GM10248 (cell line): ENCODE measurements at places on chromosomes 4 and X.

GRCh38 chr4:1668488-1668840 is 15.6 kb downstream of the FAM53A start:
- no peak for DNase-seq

DNA sequence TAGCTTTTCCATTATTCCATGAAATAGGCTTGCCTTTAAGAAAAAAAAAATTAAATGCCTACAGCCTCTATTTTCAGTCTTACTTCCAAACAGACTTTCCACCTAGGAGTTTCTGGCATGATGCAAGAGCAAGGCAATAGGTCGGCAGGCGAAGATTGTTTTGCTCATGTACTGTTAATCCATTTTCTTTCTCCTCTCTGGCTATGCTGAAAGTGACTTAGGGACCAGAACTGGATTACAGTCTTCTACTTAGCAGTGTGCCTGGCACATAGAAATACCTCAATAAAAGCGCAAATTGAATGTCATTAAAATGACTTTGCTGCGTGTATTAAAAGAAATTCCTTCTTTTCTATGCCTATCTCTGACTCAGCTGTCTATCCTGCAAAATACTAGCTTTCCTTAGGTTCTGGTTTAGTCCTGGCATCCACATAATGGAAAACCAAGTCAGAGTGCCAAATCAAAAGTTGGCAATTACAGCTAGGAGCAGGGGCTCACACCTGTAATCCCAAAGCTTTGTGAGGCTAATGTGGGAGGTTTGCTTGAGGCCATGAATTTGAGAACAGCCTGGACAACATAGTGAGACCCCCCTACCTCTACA is 51.9 kb downstream of the CC2D2A start:
- DNase-seq, result no peak

- DNase-seq, result no peak
Observed at GRCh38 chr4:14646831-14647230, 355.4 kb upstream of the CPEB2 start.

- no peak for DNase-seq
Observed at GRCh38 chr4:101958547-101958946, 168.0 kb downstream of the BANK1 start.

- no peak for DNase-seq
Observed at GRCh38 chrX:41542135-41542534, 95.0 kb downstream of the NYX start.

GRCh38 chr4:184653650-184654049 is 4.1 kb downstream of the PRIMPOL start:
- no peak for DNase-seq

- DNase-seq, result no peak
Observed at GRCh38 chr4:15805583-15806517, 27.7 kb downstream of the CD38 start.

DNA sequence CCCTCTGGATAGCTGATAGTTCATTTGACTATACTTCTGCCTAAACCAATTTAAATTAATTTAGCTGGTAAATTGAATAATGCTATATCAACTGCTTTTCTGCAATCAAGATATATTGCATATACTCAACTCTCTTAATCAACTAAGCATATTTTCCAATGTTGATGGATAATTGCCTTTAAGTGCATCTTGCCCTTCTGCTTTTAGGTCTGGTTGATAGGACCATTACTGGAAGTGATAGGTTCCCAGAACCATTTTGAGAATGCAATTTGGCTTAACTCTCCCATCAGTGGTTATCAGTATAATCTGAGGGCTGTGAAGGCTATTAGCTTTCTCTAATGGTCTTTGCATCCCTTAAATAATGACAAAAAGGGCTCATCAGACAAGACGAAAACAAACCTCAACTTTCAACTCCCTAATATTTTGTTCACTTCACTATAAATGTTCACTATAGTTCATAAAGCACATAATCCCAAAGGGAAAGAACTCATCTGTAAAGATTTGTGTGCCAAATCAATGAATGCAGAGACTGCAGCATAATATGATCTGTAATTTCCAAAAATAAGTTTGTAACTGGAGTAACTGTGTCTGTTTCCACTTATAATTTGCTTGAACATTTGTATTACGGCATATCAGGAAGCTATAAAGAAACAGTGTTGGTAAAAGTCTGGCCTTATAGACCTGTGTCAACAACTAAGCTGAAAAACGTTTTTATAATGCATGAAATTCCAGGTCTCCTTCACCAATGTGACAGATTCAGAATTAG is 273.6 kb downstream of the FBXO8 start:
- no peak for DNase-seq

DNA sequence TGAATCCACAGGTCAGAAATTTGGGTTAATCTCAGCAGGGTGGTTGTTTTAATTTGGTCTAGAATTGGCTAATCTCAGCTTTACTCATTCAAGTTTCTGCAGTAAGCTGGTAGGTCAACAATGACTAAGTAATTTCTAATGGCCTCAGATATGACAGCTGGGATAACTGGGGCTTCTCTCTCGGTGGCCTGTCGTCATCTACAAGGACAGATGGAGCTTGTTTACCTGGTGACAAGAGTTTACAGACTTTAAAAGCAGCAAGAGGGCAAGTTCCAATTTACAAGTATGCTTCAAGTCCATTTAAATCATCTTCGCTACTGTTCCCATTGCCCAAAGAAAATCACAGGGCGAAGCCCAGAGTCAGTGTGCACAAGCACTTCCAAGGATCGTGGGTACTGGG is 453.9 kb downstream of the PDHA2 start:
- no peak for DNase-seq

DNA sequence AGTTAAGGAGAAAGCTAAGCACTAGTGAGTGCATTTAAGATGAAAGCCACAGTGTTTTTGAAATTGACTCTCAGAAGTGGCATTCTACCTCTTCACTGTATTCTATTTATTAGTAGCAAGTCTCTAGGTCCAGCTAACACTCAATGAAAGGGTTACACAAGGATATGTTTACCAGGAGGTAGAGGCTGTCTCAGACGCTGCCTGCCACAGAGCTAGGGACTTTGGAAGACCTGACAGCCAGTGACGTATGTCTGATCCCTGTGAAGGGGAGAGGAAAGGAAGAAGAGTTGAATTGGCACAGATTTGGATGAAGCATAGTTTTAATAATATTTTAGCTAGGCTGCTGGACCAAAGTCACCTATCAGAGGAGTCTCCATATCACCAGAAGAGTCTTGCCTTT is 36.5 kb upstream of the KLHL2 start:
- DNase-seq, result no peak

- peak; percentile 77 for DNase-seq
Observed at GRCh38 chrX:54439960-54440871, at the start of gene TSR2. TSS of gene TSR2 (plus strand) at chrX:54440404. CDS start at chrX:54440422, 18 bp downstream.

GRCh38 chrX:48683411-48683982 is at the start of gene WAS:
TSS of gene WAS (plus strand) at chrX:48683799. CDS start at chrX:48683854, 55 bp downstream.
- DNase-seq, result peak; percentile 73

DNA sequence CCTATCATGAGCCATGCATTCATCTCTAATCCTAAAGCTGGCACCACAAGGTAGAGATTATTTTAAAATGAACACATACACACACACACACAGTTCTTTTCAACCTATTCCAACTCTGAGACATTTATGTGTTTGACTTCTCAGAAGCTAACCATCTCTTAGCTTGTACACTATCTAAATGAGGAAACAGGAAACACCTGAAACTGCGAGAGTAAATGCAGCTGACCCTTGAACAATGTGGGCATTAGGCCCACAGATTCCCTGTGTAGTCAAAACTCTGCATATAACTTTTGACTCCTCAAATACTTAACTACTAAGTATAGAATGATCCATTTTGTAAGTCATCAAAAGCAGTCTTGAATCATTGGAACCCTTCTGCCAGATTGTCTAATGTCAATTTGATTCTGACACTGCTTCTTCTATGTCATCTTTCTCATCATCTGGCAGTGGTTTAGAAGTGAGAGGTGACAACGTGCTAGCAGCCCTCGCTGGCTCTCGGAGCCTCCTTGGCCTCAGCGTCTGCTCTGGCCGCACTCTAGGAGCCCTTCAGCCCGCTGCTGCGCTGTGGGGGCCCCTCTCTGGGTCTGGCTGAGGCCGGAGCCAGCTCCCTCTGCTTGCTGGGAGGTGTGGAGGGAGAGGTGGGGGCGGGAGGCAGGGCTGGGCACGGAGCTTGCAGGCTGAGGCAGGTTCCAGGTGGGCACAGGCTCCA is 21.4 kb upstream of the IL15 start:
- DNase-seq, result no peak

DNA sequence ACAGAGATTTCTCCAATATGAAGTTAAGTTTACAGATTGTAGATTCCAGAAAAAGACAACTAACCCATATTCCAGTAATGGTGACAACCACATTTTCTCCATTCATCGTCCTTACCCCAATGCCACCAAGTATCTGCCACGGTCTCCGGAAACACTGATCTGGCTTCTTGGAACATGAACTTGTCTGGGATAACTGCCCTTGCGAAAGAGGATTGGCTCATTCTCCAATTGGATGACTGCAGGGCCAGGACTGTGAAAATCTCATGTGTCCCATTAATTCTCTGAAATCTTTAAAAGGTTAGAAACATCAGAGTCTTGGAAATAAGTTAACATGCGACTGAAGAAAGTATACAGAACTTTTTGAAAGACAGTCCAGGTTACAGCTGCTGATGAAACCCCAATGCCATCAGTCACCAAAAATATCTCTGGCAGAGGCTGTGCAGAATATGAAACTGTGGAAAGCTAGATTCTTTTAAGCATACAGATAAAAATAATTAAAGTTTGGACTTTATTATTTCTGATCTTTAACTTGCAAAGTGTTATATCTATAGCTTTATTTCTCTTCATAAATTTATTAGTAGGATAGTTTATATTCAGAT is 496.9 kb downstream of the PPARGC1A start:
- DNase-seq, result no peak

DNA sequence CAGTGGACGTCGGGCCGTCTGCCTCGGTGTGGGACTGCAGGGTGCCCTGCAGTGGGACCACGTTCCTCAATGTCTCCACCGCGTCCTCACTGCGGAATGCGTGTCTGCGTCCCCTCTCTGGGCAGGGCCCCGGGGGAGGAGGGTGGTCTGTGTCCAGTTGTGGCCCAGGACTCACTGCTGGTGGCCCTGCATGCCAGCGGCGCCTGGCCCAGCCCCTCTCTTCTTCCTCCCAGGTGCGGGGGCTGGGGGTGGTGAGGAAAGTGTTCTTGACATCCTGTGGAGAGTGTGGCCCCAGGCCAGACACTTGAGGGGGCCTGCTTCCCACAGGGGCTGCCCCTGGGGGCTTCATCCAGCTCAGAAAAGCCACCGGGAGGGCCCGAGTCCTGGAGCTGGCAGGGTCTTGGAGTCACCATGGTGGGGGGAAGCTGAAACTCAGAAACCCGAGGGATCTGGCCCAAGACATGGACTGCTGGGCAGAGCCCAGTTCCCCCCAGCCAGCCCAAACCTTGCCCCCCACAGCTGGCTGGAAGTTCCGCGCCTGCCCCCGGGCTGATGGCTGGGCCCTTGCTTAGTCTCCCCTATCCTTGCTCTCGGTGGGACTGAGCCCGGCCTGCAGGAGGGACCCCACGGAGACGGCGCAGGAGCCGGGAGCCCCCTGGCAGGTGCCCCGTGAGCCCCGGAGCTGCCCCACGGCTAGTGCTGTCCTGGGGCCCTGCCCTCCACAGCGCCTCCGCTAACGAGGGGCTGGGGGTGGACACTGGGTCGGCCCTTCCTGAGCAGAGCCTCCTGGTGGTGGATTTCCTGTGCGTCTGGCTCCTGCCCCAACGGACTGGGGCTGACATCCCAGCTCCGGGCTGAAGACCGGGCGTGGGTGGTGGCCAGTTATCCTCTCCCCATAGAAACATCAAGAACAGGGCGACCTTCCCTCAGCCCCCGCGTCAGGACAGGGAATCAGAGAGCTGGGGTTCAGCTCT is 2.9 kb downstream of the DOK7 start:
- DNase-seq, result no peak

GRCh38 chr4:161010227-161010626 is 1153.6 kb downstream of the FSTL5 start:
- DNase-seq, result no peak

GRCh38 chr4:143700416-143701352 is at the start of gene FREM3:
TSS of gene FREM3 (minus strand) at chr4:143700675. CDS start at chr4:143700675, 0 bp downstream.
- peak; percentile 21 for DNase-seq

- DNase-seq, result no peak
Observed at GRCh38 chr4:167578906-167579305, 344.6 kb upstream of the SPOCK3 start.

GRCh38 chr4:147862043-147862692 is 130.3 kb downstream of the ARHGAP10 start:
- no peak for DNase-seq

GRCh38 chr4:165222651-165222994 is 15.3 kb downstream of the KLHL2 start:
- DNase-seq, result no peak

DNA sequence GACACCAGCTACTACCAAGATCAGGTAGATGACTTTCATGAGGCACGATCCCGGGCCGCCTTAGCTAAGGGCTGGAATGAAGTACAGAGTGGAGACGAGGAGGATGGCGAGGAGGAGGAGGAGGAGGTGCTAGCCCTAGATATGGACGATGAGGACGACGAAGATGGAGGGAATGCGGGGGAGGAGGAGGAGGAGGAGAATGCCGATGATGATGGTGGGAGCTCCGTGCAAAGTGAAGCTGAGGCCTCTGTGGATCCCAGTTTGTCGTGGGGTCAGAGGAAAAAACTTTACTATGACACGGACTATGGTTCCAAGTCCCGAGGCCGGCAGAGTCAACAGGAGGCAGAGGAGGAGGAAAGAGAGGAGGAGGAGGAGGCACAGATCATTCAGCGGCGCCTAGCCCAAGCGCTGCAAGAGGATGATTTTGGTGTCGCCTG is 481 bp downstream of the UTP3 start:
- no peak for DNase-seq

DNA sequence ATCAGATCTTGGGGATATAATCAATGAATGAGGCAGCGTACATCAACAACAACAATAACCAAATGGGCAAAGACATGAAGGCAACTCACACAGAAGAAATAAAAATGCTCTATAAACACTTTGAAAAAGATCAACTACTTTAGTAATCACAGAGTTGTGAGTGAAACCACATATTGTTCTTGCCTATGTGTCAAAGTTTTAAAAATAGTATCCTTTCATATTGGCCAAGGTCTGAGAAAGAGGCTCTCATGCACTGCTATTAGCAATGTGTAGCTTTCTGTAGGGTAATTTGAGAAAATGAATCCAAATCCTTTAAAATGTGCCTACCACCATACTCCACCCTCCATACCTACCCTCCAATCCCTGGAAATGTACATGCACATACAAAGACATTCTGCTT is 25.0 kb downstream of the COQ2 start:
- no peak for DNase-seq

- DNase-seq, result no peak
Observed at GRCh38 chr4:9952415-9952950, 68.8 kb downstream of the SLC2A9 start.

DNA sequence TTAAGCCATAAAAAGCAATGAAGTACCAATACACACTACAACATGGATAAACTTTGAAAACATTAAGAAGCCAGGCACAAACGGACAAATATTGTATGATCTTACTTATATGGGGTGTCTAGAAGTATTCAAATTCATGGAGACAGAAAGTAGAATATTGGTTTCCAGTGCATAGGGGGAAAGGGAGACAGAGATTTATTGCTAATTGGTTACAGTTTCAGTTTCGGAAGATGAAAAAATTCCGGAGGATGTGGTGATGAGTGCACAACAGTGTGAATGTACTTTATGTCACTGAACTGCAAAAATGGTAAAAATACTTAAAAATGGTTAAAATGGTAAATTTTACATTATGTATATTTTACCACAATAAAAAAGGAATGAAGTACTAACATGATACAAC is 5.1 kb upstream of the PRDX4 start:
- DNase-seq, result no peak

GRCh38 chr4:11072463-11072862 is 356.2 kb downstream of the HS3ST1 start:
- DNase-seq, result no peak
